Activated CD4-positive, alpha-beta T cell treated with anti-CD3 and anti-CD28 coated beads for 36 hours (primary cell): ENCODE measurements at places on chromosomes 16 and 17. TPM values are rescaled to one million over a fixed set of nuclear protein-coding genes. Genes with fewer than 3 reads are reported as not detected.

The KRTAP4-1 gene
- not detected for total RNA-seq

The TBC1D3K gene
- not detected for total RNA-seq

The CBFA2T3 gene
- total RNA-seq, result 0.30 TPM

DNA sequence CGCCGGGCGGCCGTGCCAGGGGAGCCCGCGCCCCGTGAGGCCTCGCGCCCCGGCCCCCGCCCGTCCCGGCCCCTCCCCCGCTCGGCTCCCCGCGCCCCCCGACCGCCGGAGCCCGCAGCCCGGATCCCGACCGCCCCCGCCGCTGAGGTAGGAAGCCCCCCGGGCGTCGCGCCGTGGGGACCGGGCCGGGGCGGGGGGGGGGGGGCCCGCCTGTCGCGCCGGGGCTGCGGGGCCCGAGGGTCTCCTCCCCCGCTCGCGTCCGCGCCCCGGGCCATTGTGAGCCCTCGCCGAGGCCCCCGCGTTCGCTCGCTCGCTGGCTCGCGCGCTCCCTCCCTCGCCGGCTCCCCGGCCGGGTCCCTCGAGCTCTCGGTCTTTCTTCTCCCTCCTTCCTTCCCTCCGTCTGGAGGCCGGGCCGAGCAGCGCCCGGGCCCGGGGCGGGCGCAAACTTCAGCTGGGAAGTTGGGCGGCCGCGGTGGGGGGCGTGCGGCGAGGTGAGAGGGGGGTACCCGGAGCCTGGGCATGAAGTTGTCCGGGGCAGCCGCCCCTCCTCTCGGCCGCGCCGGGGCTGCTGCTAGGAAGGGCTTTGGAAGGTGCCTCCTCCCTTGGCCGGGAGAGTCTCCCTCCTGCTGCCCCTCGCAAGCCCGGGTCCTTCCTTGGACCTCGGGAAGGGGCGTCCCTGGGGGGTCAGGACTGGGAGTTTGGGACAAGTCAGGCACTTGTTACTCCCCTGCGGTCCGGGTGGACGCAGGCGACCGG lies 419 bp downstream of the GLIS2 start:
- no peak overlapping the region for H3K4me3 ChIP-seq
- peaks cover 13% of the 10 kb centered on the region for H3K27me3 ChIP-seq
- no peak overlapping the region for H3K27ac ChIP-seq
- peaks cover 11% of the 10 kb centered on the region for H3K4me1 ChIP-seq
- peak; percentile 36 for DNase-seq

DNA sequence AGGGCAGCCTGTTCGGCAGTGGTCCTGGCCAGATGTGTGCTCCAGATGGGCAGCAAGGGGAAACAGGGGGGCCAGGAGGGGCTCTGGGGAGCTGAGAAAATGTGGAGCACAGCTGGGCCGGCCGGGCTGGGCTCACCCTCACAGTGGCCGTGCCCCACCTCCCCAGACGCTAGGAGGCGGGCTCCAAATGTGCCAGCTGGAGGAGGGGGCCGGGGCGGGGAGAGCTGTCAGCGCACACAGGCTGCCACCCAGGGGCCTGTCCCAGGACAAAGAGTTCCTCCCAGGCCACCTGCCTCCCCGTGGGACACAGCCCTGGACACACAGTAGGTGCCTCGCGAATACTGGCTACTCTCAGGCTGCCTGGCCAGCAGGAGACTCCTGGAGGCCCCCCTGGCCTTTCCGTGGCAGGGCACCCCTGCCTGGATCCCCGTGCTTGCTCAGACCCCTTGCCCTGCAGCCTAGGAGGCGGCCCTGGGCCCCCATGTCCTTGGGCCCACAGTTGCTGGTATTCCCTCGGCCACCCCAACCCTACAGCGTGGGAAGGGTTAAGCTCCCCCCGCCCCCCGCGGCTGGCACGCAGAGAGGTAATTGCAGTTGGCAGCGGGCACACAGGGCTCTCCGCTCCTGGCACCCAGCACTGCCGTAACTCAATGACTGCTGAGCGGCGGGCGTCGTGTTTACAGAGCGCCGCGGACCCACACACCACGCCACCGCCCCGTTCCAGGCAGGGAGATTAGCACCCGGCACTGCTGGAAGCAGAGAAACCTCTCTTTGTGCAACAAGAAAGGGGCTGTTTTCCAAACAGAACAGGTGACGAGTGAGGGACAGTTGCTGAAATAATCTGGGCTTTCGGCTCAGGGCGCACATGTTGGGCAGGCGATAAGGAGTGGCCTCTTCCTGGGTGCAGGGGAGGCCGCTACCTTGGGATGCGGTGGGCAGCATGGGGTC lies 32.2 kb downstream of the BAHCC1 start:
- no peak for DNase-seq
- H3K4me1 ChIP-seq, result peaks cover 6% of the 10 kb centered on the region
- no peaks in the 10 kb centered on the region for H3K36me3 ChIP-seq
